H9 (cell line): ENCODE measurements at places on chromosomes 12 and 14. TPM values are rescaled to one million over a fixed set of nuclear protein-coding genes. Genes with fewer than 3 reads are reported as not detected.

- DNase-seq: no peak
- no peak overlapping the region for H3K27ac ChIP-seq
- H3K4me1 ChIP-seq: peaks cover 2% of the 10 kb centered on the region; the same call in 1 of the 2 replicates
- H3K27me3 ChIP-seq: no peaks in the 10 kb centered on the region
Measured at GRCh38 chr14:58571769-58572472, 65.8 kb upstream of the DACT1 start.

GRCh38 chr12:26204612-26205289 is 9.4 kb downstream of the SSPN start:
- H3K4me1 ChIP-seq: no peaks in the 10 kb centered on the region
- H3K27ac ChIP-seq: no peak overlapping the region
- H3K27me3 ChIP-seq: no peaks in the 10 kb centered on the region
- DNase-seq: no peak
- H3K36me3 ChIP-seq: no peaks in the 10 kb centered on the region

DNA sequence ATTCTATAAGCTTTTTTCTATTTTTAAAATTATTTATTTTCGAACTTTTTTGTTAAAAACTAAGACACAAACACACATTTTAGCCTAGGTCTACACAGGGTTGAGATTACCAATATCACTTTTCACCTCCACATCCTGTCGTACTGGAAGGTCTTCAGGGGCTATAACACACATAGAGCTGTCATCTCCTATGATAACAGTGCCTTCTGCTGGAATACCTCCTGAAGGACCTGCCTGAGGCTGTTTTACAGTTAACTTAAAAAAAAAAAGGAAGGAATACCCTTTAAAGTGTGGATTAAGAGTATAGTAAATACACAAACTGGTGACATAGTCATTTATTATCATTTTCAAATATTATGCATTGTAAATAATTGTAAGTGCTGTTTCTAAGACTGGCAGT is 43.0 kb downstream of the RASSF8 start:
- H3K4me1 ChIP-seq: no peaks in the 10 kb centered on the region
- no peak overlapping the region for H3K4me3 ChIP-seq
- H3K36me3 ChIP-seq: peaks cover 4% of the 10 kb centered on the region
- no peak for DNase-seq
- H3K27ac ChIP-seq: no peak overlapping the region

GRCh38 chr12:124605883-124606774 is 38.7 kb upstream of the NCOR2 start:
- H3K4me3 ChIP-seq: no peak overlapping the region
- no peak overlapping the region for H3K27ac ChIP-seq
- no peaks in the 10 kb centered on the region; the same call in 1 of the 2 replicates for H3K36me3 ChIP-seq
- DNase-seq: no peak
- peaks cover 2% of the 10 kb centered on the region; the same call in 1 of the 2 replicates for H3K4me1 ChIP-seq

- no peaks in the 10 kb centered on the region for H3K27me3 ChIP-seq
- H3K27ac ChIP-seq: no peak overlapping the region
- no peaks in the 10 kb centered on the region for H3K4me1 ChIP-seq
Measured at GRCh38 chr12:90102957-90103652, 394.5 kb upstream of the ATP2B1 start.

- peak within 1 kb of the TSS; percentile 55 for H3K27ac ChIP-seq
- peak within 1 kb of the TSS; percentile 99 for H3K4me3 ChIP-seq
- no peaks in the 10 kb centered on the region; the same call in 1 of the 2 replicates for H3K27me3 ChIP-seq
- H3K36me3 ChIP-seq: peaks cover 44% of the 10 kb centered on the region
- H3K4me1 ChIP-seq: no peaks in the 10 kb centered on the region
Measured at GRCh38 chr14:69766984-69767368, at the start of gene SRSF5. Gene SRSF5 (plus strand): TSS chr14:69767142. CDS start chr14:69768157, 1,015 bp downstream.

DNA sequence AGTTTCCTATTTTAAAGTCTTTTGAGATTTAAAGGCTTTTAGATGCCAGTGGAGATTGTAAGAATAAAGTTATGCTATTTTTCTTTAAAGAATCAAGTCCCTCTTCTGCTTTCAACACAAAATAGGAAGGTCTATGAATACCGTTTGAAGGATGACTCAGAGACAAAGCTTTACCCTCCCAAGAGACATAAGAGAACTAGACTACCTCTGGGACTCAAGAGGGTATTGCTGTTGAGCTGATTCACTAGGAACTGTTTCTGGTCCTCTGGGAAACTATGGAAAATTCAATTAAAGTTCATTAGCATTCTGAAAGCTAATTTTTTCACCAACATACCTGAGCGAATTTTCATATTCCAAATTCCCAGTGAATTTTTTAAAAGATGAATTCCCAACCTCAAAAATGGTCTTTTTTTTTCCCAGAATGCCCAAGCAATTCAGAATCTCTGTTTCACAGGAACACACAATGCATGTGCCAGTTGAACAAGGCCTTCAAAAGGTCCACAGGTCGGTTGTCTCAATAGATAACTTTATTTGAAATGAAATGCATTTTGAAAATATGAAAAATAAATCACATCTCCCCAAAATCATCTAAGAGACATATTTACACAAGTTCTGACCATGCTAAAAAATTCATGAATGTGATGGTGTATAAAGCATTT is 6.5 kb downstream of the PHLDA1 start:
- no peak for DNase-seq
- peaks cover 28% of the 10 kb centered on the region for H3K36me3 ChIP-seq
- H3K4me1 ChIP-seq: peaks cover 2% of the 10 kb centered on the region; the same call in 1 of the 2 replicates
- no peak overlapping the region for H3K27ac ChIP-seq
- H3K4me3 ChIP-seq: no peak overlapping the region

- peak overlapping the region; percentile 83 for H3K4me3 ChIP-seq
- H3K4me1 ChIP-seq: peaks cover 3% of the 10 kb centered on the region; the same call in 1 of the 2 replicates
- no peaks in the 10 kb centered on the region for H3K27me3 ChIP-seq
- no peak for DNase-seq
- H3K27ac ChIP-seq: no peak overlapping the region
Measured at GRCh38 chr12:27781680-27782079, 1.6 kb upstream of the MANSC4 start.

DNA sequence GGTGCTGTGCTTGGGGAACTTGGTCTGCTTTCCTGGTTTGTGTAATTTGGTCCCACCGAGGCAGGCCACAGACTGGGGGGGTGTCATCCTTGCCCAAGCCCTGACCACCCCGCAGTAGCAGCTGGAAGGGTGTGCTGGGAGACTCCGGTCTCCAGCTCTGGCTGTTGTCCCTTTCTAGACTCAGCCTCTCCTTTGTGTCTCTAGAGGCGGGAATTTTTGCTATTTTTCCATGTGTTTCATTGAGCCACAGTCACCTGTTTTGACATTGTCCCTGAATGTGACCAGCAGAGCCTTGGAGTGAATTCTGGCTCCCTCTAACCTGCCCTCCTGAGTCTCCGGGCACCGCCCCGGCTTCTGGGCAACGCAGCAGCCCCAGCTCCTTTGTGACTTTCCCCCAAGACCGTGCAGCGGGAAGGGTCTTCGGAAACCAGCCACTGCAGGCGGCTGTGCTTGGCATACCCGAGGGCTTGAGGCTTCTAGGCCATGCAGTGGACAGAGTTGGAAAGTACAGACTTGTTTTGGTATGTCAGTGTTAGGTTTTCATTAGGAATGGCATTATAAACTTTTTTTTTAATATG is 98.6 kb downstream of the TNFAIP2 start:
- peak; percentile 25 for DNase-seq
- H3K4me3 ChIP-seq: no peak overlapping the region; the same call in 1 of the 2 replicates
- no peaks in the 10 kb centered on the region; the same call in 1 of the 2 replicates for H3K4me1 ChIP-seq
- H3K27me3 ChIP-seq: peaks cover 6% of the 10 kb centered on the region; the same call in 1 of the 2 replicates

GRCh38 chr12:14167005-14167628 is 185.7 kb upstream of the GRIN2B start:
- no peaks in the 10 kb centered on the region for H3K4me1 ChIP-seq
- H3K36me3 ChIP-seq: peaks cover 2% of the 10 kb centered on the region; the same call in 1 of the 3 replicates
- peak; percentile 65 for DNase-seq
- H3K27me3 ChIP-seq: no peaks in the 10 kb centered on the region
- no peak overlapping the region for H3K4me3 ChIP-seq

DNA sequence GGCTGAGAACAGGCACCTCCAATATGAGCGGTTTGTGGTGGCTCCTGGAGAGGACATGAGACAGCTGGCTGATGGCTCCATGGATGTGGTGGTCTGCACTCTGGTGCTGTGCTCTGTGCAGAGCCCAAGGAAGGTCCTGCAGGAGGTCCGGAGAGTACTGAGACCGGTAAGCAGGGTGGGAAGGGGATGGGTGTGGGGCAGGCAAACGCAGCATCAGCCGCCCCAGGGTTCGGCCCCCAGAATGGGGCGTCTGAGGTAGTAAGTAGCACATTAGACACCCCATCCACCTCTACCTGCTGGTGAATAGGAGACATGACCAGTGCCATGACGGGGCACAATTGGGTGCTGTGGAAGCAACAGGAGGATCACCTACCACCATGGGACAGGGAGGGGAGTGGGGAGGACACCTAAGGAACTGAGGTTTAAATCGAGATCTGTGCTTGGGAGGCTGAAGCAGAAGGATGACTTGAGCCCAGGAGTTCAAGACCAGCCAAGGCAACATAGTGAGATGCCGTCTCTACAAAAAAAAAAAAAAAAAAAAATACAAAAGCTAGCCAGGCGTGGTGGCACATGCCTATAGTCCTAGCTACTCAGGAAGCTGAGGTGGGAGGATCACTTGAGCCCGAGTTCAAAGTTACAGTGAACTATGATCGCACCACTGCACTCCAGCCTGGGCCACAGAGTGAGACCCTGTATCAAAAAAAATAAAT is 25.5 kb downstream of the ITGA7 start:
- no peak overlapping the region for H3K27ac ChIP-seq
- DNase-seq: no peak
- H3K4me3 ChIP-seq: peak overlapping the region; percentile 70
- no peaks in the 10 kb centered on the region for H3K4me1 ChIP-seq
- no peaks in the 10 kb centered on the region for H3K27me3 ChIP-seq
- peaks cover 5% of the 10 kb centered on the region; the same call in 2 of the 3 replicates for H3K36me3 ChIP-seq

Gene PTPN21
- total RNA-seq: 12.9 and 14.3 TPM in 2 replicates

Gene FOXN4
- total RNA-seq: 0.29 and 0.39 TPM in 2 replicates

Gene GLIPR1L2
- total RNA-seq: 0.09 and 0.35 TPM in 2 replicates

Gene MDGA2
- total RNA-seq: 1.9 and 2.1 TPM in 2 replicates

Gene MFAP5
- 0.09 and 0.26 TPM in 2 replicates for total RNA-seq
